ENCODE measurements at places on chromosomes 7 and 10.
A peak's percentile ranks its signal among the peaks of the same experiment; 100 is the strongest.

GRCh38 chr10:115659616-115660015, 566.5 kb downstream of the ATRNL1 start:
- no peak for DNase-seq

DNA sequence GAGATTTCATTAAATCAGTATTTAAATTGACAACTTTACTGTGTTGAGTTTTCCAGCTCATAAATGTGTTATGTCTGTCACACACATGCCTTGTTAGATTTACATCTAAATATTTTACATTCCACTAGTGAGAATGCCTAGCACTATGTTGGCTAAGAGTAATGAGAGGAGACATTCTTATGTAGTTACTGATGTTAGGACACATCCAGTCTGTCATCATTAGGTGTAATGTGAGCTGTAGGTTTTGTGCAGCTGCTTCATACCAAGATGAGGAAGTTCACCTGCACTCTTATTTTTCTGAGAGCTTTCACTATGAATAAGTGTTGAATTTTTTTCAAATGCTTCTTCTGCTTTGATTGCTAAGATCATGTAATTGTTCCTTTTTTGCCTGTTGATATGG, 218.0 kb upstream of the IGFBP3 start:
- no peak for DNase-seq

GRCh38 chr10:58797356-58797755, 284.7 kb downstream of the BICC1 start:
- DNase-seq: no peak

GRCh38 chr7:44977304-44977958, 1.4 kb downstream of the MYO1G start:
- peak; percentile 87 for DNase-seq

DNA sequence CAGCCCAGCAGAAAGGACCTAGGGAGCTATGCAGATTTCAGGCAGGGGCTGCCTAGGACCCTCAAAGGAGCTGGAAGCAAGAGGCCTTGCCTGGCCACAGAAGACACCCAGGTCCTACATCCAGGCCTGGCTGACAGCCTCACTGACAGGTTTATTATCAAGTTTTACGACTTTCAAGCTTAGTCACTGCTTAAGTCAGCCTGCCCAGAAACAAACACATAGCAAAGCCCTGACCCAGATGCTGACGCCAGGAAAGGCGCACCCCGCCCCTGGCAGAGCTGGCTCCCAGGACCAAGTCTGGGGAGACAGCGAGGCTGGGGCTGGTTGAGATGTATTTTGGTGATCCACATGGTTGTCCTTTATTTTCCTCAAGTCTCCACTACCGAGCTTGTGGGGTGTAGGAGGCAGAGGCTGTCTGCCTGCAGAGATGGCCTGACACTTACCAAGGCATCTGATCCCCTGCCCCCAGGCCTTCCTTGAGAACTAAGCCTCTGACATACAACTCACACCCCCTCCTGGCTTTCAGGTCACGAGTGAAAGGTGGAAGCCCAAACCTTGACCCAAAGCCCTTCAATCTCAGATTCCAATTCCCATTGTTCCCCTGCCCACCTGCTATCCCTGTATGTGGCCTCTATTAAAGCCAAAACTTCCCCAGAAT, 80.7 kb upstream of the EMX2 start:
- no peak for DNase-seq

GRCh38 chr10:127963136-127963535, 56.2 kb downstream of the PTPRE start:
- DNase-seq: no peak

GRCh38 chr10:68180490-68180889, 51.4 kb downstream of the ATOH7 start:
- DNase-seq: no peak

GRCh38 chr7:87935384-87935706, 1.3 kb downstream of the ADAM22 start:
- DNase-seq: no peak

GRCh38 chr10:50579491-50580261, 44.1 kb downstream of the SGMS1 start:
- DNase-seq: peak; percentile 12

DNA sequence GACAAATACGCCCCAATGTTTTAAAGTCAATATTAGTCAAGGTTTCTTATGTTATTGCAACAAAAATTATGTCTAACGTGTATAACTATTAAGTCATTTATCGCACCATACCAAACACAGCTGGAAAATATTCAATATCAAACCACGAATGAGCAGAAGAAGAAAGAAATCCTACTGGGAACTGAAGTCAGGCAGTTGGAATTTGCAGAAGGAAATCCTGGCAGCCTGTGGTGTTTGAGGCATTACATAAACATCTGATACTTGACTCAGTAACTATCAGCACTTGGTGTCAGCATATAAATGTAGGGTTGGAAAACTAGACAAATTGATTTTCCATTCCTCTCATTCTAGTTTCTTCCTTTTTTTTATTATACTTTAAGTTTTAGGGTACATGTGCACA, 83.4 kb upstream of the NUPR2 start:
- DNase-seq: no peak

DNA sequence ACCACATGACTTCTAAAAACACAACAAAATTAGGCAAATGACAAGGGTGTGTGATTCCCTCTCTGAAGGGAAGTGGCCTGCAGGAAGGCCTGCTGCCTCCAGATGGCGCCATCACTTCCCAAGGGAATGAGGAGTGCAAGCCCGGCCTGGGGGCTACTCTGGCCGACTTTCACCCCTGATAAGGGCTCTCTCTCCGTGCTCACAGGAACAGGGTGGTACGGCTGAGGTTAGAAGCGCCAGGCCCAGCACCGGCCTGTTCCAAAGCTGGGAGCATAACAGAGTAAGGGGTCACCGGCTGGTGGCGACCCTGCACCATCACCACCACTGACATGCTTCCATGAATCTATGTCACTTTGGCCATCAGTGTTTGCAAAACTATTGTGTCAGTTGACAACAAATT, 13.1 kb downstream of the RBP3 start:
- DNase-seq: peak; percentile 62

DNA sequence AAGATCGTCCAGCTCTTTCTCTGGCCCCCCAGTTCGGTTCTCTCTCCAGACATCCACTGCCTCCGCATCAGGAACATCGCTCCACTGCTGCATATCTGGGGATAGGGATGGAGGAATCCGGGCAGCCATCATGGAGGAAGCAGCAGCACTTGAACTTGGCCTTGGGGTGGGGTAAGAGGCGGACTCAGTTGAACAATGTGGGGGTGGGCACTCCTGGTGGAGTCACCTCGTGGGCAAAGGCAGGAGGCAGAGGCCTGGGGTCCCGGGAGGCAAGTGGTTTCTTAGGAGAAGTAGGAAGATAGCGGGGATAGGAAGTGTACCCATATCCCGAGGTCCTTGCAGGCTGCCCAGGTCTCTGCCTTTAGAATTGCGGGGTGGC, 98.3 kb downstream of the CHST15 start:
- no peak for DNase-seq

- DNase-seq: no peak
These were observed 8.9 kb downstream of the NFE2L3 start for GRCh38 chr7:26160896-26161295.

DNA sequence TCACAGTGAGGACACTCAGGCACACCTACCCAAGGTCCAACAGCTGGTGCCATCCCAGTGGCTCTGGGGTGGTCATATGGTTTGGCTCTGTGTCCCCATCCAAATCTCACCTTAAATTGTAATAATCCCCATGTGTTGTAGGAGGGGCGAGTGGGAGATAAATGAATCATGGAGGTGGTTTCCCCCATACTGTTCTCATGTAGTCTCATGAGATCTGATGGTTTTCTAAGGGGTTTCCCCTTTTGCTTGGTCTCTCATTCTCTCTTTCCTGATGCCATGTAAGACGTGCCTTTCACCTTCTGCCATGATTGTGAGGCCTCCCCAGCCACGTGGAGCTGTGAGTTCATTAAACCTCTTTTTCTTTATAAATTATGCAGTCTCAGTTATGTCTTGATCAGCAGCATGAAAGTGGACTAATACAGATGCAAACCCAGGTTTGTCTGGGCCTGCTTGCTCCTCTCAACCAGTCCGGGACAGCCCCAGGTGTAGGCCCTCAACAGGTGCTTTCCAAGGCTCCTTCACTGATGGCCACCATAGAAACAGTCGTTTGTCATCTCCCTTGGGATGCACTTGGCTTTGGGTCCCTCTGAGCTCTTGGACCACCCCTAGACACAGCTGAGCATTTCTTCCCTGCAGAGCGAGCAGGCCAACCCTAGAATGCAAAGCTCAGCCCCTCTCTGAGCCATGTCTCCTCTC, 101.3 kb upstream of the CTBP2 start:
- no peak for DNase-seq

Data from suppressor macrophage treated with lipopolysaccharide for 4 hours (primary cell).